ENCODE measurements at places on chromosomes 16 and 17. TPM values are rescaled to one million over a fixed set of nuclear protein-coding genes. Genes with fewer than 3 reads are reported as not detected.

- no peaks in the 10 kb centered on the region for H3K4me1 ChIP-seq
- H3K36me3 ChIP-seq: no peaks in the 10 kb centered on the region
- H3K4me3 ChIP-seq: no peak overlapping the region
- no peaks in the 10 kb centered on the region for H3K27me3 ChIP-seq
Measured at GRCh38 chr17:59004338-59005111, 102.2 kb downstream of the TRIM37 start.

DNA sequence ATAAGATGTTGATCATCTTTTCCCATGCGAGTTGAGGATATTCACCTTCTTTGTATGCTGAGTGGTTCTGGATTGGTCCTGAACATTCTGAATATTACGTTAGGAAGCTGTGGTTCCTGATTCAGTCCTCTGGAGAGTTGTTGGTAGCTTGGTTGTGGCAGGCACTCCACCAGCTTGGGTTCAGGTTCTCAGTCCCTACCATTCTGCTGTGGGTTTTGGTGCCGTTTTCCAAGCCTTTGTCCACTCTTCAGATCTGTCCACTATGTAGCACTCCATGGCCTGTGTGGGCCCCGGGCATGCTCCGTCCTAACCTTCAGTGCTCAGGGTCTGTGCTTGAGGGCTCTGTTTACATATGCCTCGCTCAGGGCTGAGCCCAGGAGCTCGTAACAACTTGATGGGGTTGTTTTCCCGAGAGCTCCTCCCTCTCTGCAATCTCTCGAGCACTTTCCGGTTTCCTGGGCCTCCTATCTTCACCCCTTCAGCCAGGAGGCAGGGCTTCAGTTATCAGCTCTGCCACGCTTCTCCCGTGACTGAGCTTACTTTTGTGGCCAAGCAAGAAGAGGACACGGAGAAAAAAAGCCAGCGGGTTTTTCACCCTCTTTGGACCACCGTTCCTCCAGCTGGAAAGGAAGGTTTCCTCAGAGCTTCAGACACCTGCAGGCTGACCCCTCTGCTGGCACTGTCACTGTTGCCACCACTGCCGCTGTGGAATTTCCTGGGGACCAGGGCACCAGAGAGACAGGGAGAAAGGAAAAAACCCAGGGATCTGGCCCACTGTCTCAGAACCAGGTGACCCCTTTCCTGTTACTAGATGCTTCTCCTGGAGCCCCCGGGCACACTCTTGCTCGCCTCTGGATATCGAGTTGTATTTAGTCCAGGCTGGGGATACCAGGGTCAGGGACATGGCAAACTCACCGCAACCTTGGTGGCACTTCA is 19.6 kb downstream of the KIAA0513 start:
- H3K36me3 ChIP-seq: no peaks in the 10 kb centered on the region
- peak; percentile 24 for DNase-seq
- no peak overlapping the region for H3K27ac ChIP-seq
- H3K4me1 ChIP-seq: peaks cover 12% of the 10 kb centered on the region
- H3K4me3 ChIP-seq: no peak overlapping the region

- DNase-seq: no peak
- no peak overlapping the region for H3K27ac ChIP-seq
- no peak overlapping the region for H3K4me3 ChIP-seq
- H3K4me1 ChIP-seq: no peaks in the 10 kb centered on the region
Measured at GRCh38 chr17:72165867-72166439, 45.1 kb downstream of the SOX9 start.

- no peak for DNase-seq
- no peaks in the 10 kb centered on the region for H3K27me3 ChIP-seq
- no peak overlapping the region for H3K27ac ChIP-seq
- H3K4me3 ChIP-seq: no peak overlapping the region
Measured at GRCh38 chr17:29933379-29933778, 3.4 kb upstream of the SSH2 start.

DNA sequence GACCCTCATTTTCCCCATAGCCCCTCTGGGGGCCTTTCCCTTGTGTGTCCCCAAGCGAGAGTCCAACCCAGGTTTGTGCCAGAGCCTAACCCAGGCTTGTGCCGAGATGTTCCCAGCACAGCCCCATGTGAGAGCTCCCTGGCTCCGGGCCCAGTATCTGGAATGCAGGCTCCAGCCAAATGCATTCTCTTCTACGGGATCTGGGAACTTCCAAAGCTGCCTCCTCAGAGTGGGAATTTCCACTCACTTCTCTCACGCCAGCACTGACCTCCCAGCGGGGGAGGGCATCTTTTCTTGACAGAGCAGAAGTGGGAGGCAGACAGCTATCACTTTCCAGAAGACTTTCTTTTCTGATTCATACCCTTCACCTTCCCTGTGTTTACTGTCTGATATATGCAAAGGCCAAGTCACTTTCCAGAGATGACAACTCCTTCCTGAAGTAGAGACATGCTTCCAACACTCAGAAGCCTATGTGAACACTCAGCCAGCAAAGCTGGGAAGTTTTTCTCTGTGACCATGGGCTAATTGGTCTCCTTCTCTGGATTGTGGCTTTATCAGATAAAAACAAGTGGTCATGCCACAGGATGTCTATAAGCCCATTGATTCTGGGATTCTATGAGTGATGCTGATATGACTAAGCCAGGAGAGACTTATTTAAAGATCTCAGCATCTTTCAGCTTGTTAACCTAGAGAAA is 2.5 kb upstream of the CCL2 start:
- H3K36me3 ChIP-seq: no peaks in the 10 kb centered on the region
- peak; percentile 94 for DNase-seq
- H3K27me3 ChIP-seq: no peaks in the 10 kb centered on the region
- H3K27ac ChIP-seq: peak overlapping the region; percentile 58
- H3K4me1 ChIP-seq: peaks cover 37% of the 10 kb centered on the region
- no peak overlapping the region for H3K4me3 ChIP-seq

Gene KRT12
- total RNA-seq: not detected

Gene ALDH3A1
- total RNA-seq: not detected

Gene CRYBA1
- not detected for total RNA-seq

Measured in psoas muscle (tissue), 8 donors.